Daoy (cell line): ENCODE measurements at places on chromosomes 4 and X.

- DNase-seq: no peak
Observed at GRCh38 chrX:20253232-20253543, 13.5 kb downstream of the RPS6KA3 start.

- DNase-seq: no peak
Observed at GRCh38 chr4:11299016-11299415, 129.7 kb downstream of the HS3ST1 start.

GRCh38 chr4:157988641-157989040, 184.2 kb downstream of the GASK1B start:
- DNase-seq: no peak

DNA sequence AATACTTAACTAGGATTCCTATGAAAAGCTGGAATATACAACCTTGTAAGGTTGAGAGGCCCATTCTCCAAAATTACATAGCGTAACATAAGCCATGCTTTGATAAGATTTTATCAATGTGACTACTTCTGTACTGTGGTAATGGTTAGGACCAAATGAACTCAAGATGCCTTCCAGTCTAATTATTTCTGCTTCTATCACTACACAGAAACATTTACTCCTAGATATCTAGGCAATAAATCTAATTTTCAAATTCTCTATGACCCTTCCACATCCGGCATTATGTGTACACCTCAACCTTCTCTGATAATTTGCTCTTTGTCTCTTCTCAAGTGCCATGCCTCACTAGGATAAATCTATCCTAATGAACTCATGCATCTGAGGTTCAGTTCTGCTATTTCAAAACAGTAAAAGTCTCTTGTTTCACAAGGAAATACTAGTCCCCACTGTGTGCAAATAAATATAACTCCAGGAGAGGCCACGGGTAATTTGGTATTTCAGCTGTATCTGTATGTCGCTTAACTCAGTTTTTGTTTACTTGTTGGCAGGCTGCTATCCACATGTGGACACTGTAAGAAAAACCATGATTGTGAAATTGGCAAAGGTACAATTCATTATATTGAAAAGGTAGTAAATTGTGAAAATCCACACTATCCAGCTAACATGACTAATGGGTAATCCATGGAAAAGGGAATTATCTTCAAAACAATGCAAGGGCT, 93.3 kb downstream of the PRDM5 start:
- DNase-seq: no peak

DNA sequence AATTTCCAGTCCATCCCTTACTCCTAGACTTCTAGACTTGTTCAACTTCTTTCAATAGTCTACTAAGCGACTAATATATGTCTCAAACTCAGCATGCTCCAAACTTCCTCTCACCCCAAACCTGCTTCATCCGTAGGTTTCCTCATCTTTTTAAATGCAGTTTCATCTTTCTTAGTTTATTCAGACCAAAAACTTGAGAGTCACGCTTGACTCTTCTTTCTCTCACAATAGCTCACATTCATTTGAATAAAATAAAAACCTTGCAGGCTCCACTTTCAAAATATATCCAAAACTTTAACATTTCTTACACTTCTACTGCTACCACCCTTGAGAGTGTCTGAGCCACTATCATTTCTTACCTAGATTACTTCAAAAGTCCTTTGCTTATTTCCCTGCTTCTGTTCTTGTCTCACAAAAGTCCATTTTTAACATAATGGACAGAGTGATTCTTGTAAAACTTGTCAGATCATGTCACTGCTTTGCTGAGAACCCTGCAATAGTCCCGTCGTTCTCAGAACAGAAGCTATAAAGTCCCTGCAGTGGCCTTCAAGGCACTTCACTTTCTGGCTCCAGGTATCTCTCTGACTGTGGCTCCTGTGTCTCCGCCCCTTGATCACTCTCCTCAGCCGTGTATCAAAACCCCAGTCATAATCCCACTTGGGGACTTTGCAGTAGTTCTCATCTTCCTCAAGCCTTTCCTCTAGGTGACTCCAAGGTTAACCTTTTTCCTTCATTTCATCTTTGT, 167.6 kb downstream of the ARHGAP24 start:
- no peak for DNase-seq

DNA sequence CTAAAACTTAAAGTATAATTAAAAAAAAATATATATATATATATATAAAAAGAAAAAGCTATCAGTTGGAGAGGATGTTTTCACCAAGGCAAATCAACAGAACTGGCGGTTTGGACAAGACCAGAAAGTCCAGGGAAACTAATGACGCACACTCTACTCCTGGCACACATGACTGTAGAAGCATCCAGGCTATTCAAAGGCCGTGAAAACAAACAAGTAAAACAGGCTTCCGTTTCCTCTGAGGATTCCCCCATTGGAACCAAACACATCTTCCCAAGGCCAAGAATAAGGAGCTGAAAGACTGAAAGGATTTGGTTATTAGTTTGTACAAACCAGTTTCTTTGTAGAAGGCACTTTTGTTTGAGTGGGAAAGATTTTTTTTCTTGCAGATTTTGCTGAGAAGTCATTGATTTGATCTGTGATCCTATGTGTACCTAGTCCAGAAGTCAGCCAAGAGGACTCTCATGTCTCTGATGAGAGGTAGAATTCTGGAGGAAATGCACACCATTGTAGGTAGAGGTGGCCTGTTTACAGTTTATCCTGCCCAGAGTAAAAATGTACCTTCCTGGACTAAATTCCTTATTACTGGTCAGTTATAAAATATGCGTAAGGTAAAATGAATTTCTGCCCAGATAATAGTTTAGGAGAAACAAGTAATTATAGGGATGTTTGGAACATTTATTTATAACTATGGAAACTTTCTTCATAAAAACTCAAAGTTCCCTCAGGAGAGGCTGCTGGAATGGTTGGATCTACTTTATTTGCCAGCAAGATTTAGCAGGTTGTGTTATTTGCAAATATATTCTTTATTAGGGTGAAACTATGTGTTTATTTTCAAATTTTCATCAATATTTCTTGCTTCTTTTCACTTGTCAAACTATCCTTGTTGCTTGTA, 66.5 kb downstream of the DMP1 start:
- DNase-seq: no peak

- no peak for DNase-seq
Observed at GRCh38 chrX:65781845-65782244, 114.4 kb downstream of the MSN start.

DNA sequence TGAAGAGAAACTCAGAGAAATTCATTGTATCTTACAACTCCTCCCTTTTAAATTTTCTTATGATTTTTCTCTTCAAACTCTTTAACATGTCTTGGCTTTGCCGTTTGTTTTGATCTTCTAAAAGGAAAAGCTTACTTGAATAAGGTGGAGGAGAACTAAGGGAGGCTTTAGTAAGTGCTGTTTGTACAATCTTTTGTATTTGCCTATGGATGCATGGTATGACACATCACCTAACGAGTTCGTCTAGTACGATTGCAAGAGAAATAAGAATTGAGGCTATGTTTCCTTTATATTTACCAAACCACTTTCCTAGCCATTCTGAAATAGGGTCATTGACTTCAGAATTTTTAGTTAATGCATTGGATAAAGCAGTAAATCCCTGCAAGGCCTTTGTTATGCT, 8.4 kb upstream of the BST1 start:
- DNase-seq: peak; percentile 25
